Suppressor macrophage (primary cell): ENCODE measurements at places on chromosomes 2 and 18.

GRCh38 chr2:189116979-189117378 is 62.6 kb downstream of the COL5A2 start:
- no peak for DNase-seq

DNA sequence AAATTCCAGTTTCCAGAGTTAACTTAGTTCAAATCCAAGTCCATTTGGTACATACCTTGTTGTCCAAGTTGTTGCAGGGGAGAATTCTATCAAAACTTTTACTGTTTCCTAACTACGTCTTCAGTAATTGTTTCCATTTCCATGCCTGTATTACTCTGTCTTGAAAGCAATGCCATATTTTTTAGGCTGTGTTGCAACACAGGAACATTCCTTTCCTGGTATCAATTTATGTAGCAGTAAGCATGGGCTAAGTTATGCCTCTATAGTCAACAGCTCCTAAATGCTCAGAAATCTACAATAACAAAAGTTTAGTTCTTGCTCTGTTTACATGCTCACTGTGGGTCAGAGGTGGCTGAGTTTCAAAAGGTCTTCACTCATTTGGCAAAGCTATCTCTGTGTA is 1943.8 kb upstream of the PIK3C3 start:
- no peak for DNase-seq

DNA sequence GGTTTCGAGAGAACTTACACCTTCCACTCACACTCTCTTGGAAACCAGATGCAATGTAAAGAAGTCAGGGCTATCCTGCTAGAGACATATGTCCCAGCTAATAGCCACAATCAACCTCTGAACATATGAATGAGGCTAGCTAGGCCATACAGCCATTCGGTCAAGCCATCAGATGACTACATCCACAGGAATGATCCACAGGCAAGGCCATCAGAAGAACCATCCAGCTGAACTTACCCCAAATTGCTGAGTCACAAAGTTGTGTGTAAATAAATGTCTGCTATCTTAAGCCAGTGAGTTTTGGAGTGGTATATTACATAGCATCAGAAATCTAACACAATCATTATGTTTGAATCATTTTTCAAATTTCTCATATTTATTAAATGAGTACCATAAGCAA is 5.2 kb upstream of the SPAST start:
- no peak for DNase-seq

GRCh38 chr2:225074366-225074765 is 32.1 kb upstream of the DOCK10 start:
- no peak for DNase-seq

DNA sequence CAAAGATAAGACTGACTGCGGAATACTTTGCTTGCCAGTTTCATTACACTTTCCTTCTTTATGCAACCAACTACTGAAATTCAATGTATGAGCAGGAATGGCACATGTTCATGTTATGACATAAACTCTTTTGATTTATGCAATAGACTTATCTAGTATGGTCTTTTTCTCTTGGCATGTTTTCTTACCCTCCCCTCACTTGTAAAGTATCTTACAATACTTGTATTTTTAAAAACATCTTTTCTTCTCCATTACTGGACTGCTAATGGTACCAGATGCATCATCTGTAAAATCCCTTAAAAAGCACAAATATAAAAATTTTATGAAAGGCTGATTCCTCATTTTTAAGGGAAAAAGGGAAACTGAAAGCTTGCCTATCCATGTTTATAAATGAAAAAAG is 373.8 kb downstream of the ZEB2 start:
- no peak for DNase-seq
